ENCODE measurements at places on chromosomes 3 and 15. TPM values are rescaled to one million over a fixed set of nuclear protein-coding genes. Genes with fewer than 3 reads are reported as not detected.

BDH1 gene
- total RNA-seq = 3.7 TPM

GOLGA8O gene
- total RNA-seq = 0.24 TPM

OSTN gene
- not detected for total RNA-seq

UROC1 gene
- total RNA-seq = not detected

GOLGA8B gene
- 32.7 TPM for total RNA-seq

ZNF774 gene
- total RNA-seq = 0.91 TPM

FBLN2 gene
- total RNA-seq = 25.2 TPM

EHHADH gene
- 4.1 TPM for total RNA-seq

Data from epithelial cell of alveolus of lung (primary cell).